Left colon (tissue), 2 donors: ENCODE measurements at places on chromosomes 2 and 18. TPM values are rescaled to one million over a fixed set of nuclear protein-coding genes. Genes with fewer than 3 reads are reported as not detected.

The CHRNG gene
- total RNA-seq, result not detected

The CCDC74B gene
- 0.73 TPM for total RNA-seq

GRCh38 chr2:63059793-63060471 is 9.3 kb downstream of the OTX1 start:
- DNase-seq, result no peak

- no peak for DNase-seq
Observed at GRCh38 chr18:77140439-77141109, 8.0 kb upstream of the MBP start.

- no peak for DNase-seq
Observed at GRCh38 chr2:109137616-109138015, 8.6 kb downstream of the SH3RF3 start.

GRCh38 chr2:159803235-159803962 is 5.4 kb upstream of the CD302 start:
- DNase-seq, result no peak

GRCh38 chr2:115939902-115940301 is 1497.5 kb downstream of the DPP10 start:
- DNase-seq, result no peak

GRCh38 chr2:58387701-58388100 is 146.6 kb upstream of the FANCL start:
- DNase-seq, result no peak

DNA sequence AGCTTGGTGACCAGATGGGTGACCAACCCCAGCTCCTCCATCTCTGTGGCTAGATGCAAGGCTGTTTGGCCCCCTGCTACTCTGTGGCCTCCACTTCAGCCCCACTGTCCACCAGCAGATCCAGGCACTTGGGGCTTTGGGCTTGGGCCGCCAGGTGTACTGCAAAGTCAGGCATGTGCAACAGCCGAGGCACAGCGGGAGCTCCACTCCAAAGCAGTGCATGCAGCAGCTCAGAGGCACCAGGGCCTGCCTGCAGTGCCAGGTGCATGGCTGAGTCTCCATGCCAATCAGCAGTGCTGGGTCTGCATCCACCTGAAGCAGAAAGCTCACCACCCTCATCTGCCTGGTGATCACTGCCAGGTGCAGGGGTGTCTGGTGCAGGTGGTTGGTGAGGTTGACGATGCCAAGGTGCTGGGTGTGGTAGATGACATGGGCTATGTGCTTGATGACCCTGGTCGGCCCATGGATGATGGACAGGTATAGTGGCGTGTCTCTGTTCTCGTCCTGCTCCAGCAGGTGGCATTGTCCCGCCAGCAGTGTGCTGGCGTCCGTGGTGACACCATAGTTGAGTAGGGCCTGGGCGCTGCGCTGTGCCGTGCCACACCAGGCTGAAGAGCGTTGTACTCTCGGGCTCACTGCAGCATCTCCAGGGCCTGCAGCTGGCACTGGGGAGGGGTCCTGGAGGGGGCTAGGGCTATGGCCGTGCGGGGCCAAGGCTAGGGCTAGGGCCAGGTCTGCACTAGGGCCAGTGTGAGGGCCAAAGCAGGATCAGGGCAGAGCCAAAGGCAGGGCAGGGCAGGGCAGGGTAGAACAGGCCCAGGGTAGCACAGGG is 1.0 kb upstream of the ANKRD62 start:
- peak; percentile 49 for DNase-seq
